Pons (tissue), 1 donor: ENCODE measurements at places on chromosomes 4 and X.

DNA sequence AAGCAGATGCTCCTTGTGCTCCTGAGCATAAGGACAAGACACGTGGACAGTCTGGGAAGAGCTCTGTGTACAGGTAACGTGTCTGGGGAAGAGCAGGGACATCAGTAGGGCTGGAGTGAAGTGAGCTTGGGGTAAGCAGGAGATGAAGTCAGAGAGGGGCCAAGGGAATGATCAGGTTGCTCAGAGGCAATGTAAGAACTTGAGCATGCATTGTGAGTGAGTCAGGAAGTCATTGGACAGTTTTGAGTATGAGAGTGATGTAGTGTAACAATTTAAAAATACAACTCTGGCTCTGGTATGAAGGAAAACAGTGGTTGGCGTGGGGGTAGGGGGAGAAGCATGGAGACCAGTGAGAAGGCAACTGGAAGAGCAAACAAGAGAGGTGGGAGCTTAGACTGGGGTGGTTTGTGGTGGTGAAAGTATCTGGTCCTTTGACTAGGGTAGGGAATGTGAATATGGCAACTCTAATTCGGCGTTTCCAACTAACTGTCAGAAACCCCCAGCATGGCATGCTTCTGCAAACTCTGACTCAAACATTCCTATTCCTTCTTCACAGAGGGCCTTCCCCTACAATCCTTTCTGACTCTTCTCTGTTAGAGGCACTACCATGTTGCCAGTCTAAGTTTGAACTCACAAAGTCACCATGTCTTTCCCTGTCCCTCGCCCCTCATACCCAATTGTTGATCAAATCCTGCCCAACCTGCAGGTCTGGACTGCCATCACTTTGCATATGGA lies 57.2 kb downstream of the STBD1 start:
- no peak for DNase-seq

GRCh38 chr4:147039976-147040575 lies 94.4 kb upstream of the TTC29 start:
- no peak for DNase-seq

DNA sequence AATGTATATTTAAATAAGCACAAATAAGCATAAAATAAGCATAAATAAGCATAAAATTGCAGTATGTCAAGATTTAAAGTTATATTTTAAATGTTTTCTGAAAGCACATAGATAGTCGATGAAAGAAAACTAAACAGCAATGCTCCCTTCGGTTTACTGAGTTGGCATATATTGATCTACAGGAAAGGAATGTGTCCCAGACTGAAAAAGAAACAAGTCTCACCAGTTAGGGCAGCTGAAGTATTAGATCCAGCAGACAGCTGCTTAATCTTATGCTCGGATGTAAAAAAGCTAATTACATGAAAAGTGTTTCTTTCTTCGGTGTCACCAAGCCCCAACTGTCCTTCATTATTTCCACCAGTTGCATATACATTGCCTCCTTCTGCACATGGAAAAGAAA lies 8.7 kb downstream of the RPGR start:
- no peak for DNase-seq

- no peak for DNase-seq
These were observed 1577.7 kb upstream of the TENM3 start for GRCh38 chr4:180665481-180665880.

- DNase-seq: no peak
These were observed 20.8 kb upstream of the FAM13A start for GRCh38 chr4:89077761-89078160.

DNA sequence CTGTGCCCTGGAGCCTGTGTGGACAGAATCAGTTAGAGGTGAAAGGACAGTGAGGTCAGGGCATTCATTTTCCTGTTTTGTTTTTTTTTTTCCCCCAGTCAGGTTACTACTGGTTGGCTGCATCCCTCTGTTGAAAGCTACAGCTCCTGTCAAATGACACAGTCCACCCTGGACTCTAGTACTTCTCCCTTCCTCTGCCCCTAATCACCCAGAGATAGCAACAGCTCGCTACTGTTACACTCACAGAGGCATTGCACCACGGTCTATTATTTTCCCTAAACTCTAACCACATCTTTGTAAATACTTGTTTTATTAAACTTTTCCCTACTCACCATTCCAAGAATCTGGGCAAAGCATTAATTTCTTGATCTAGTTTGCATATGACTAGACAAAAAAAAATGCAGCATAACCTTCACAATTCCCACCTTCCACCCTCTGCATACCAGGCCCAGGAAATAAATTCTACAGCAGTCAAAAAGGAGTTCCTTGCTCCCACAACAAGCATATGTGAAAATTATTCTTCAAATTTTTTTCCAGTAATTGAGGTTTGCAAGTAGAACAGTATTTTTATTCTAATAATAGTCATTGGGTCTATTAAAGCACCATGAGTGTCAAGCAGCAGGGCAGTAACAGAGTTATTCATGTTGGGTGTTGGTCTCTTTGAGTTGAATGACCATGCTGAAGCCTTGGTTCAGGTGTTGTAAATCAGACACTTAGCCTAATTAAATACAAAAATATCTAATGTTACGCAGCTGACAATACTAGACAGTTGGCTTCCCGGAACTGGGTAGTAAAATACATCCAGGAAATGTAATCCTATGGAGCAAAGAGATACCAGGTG lies 329.2 kb downstream of the INPP4B start:
- DNase-seq: no peak
